ENCODE measurements at places on chromosomes 2 and 18. TPM values are rescaled to one million over a fixed set of nuclear protein-coding genes. Genes with fewer than 3 reads are reported as not detected.

GRCh38 chr2:6872394-6872793, 5.2 kb upstream of the RSAD2 start:
- DNase-seq, result peak; percentile 18

- no peak for DNase-seq
These were observed 13.5 kb upstream of the DARS1 start for GRCh38 chr2:135998879-135999278.

- DNase-seq, result no peak
These were observed 73.2 kb downstream of the IL1R2 start for GRCh38 chr2:102064679-102065674.

- no peak for DNase-seq
These were observed 368.2 kb downstream of the CDH2 start for GRCh38 chr18:27808683-27809082.

- DNase-seq, result no peak
These were observed 756 bp upstream of the SLC35F5 start for GRCh38 chr2:113757138-113757657.

DNA sequence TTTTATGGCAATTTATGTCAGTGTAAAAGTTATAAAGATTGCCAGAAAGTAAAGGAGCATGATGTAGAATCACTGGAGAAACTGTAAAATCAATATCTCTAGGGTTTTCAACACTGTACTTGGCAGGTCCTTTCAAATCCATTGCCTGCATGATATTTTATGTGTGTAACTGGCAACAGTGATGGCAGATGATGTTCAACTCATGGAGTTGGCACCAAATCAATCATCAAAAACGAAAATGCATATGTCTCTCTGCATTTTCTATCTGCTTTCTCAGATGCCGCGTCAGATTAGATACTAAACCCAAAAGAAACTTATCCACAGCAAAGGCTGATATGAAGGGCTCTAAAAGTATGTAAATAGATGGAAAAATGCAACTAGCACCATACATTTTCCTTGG, 1395.5 kb upstream of the PIK3C3 start:
- no peak for DNase-seq

DNA sequence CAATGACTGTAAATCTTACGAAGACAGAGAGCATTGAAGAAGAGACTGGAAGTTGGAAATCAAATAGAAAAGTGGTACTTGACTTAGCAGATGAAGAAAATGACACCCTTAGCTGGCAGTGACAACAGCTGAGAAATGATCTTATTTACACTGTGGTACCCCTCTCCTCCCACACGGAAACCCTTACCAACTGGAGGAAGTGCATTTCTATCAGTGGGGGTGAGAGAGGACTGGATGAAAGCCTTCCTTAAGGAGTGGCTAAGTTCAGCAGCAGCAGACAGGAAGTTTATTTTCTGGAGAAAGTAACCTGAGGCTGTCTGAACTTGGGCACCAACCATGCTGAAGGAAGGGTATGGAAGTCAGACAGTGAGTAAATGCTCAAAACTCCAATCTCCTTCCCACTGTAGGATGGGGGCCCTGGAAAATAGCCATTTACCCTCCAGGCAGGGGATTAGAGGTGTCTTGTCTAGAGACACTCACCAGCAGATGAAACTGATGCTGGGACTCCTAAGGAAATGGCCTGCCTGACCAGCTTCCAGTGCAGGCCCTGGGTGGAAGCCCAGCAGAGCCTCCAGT, 160.2 kb upstream of the NCK2 start:
- DNase-seq, result no peak

DNA sequence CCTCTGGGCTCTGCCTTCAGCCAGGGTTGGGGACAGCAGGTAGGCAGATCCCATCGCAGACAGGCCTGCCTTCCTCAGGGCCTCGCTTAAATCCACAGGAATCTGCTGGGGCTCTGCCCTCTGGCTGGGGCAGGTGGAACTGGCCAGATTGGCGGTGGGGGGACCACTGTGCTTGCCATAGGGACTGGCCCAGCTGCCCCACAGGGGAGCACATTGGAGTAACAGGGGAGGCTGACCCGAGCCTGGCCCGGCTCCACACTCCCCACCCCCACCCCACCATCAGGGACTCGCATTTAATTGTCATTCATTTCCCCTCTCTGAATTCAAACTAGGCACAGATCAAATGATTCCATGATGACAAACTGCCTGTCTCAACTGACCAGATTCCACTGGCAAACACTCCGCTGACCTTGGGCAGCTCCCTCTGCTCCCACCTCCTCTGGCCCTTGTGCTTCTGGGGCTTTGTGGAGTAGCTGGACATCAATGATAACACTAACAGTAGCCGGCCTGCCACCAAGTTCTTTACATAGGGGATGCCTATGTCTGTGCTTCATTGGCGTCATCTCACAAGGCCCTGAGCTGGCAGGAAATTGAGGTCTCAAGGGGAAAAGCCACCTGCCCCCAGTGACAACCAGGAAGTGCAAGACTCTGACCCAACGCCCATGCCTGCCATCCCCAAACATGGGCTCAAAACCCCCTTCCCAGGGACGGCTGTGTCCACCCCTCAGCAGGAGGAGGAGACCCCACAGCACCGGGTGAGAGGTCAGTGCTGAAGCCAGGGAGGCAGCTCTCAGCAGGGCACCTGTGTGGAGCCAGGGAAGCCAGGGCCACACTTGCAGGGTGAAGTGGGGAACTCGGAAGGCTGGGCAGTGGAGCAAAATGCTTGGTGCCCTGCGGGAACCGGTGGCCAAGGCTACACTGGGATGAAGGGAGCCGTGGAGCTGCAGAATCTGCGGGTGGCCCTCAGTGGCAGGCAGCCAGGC, 2.1 kb upstream of the B3GNT7 start:
- peak; percentile 92 for DNase-seq

DNA sequence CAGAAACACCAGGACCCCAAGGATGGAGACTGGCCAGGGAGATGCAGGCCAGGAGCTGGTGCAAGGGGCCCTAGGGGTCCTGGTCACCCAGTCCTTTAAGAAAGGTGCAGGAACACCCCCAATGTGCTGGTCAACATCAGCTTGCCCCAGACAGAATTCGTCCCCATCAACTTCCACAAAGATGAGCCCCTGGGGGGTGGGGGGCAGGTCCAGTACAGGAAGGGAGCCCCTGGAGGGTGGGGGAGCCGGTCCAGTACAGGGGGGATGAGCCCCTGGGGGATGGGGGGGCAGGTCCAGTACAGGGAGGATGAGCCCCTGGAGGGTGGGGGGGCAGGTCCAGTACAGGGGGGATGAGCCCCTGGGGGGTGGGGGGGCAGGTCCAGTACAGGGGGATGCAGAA, 160.7 kb upstream of the SALL3 start:
- no peak for DNase-seq

- DNase-seq, result no peak
These were observed 173.4 kb upstream of the TRIB2 start for GRCh38 chr2:12543076-12543977.

GRCh38 chr2:239323447-239323846, 77.4 kb downstream of the HDAC4 start:
- no peak for DNase-seq

DNA sequence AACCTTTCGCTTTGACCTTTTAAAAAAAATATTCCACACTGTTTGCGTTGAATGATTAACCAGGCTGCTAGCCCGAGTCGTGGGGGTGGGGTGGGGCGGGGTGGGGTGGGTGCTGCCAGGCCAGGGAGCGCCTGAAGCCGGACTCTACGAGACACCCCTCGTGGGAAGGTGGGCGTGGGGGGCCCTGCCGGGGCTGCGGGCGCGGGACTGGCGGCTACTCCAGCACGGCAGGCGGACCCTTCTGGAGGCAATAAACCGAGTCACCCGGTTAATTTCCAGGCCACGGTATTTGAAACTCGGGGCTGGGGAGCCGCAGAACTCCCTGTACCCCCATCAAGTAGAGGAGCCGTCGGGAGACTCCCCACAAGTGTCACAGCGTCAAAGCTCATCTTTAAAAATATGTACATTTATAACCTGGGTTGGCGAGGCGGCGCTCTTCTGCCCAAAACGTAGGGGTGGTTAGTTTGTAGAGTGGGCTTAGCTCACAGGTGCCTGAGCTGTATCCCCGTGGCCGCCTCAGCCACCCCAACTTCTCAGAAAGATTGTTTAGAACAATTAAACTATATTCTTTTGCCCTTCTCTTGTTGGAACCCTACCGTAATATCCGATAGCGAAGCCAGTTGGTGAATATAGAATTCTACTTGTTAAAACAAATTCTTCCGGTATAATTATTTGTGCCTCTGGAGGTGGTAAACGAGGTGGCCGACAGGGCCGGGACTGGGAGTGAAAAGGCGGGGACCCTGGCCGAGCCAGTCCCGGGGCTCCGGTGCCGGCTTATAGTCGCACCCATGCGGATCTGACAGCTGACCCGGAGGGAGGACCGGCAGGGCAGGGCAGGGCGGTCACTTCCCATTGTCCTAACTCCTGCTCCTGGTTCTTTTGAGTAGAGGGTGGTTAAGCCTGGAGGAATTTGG, 1.4 kb downstream of the B3GNT2 start:
- peak; percentile 68 for DNase-seq

- DNase-seq, result no peak
These were observed 6.3 kb downstream of the DNPEP start for GRCh38 chr2:219381448-219381847.

GRCh38 chr2:197113275-197113711, 186.8 kb upstream of the PGAP1 start:
- DNase-seq, result peak; percentile 68

- peak; percentile 70 for DNase-seq
These were observed at the start of gene L3MBTL4 for GRCh38 chr18:6414723-6415417. L3MBTL4 (minus strand) TSS chr18:6414911; CDS start chr18:6311625, 103,286 bp downstream.

DNA sequence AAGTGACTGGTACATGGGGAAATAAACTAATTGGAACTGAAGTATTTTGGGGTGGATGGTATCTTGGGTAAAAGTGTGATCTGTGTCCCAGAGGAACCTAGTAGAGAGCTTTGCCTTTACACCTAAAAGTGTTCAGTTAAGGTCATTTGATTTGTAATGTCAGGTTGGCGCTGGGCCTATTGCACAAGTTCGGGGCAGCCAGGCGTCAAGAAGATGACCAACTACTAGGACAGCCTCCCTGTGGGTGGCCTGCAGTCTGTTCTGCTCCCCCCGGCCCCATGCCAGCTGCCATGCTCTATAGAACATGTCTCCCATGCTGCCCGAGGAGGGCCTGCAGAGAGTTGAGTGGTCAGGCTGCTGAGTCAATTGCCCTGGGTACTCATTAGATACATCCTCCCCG, 10.1 kb downstream of the RRM2 start:
- DNase-seq, result no peak

DNA sequence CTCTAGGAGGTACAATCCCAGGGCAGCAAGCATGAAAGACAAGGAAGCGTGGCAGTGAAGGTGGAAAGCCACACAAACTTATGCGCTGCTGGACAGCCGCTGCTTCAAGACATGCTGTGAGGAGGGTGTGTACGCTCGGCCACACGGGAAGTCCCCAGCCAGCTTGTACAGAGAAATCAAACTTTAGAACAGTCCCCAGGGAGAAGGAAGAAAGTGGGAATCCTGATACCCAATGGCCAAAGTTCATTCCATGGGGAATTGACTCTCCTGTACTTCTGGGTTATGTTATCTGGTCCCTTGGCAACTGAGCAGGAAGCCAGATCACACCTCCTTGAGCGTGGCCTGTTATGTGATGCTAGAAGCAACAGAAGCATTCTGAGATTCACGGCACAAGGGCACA, 86.1 kb upstream of the BOD1L2 start:
- DNase-seq, result no peak

- no peak for DNase-seq
These were observed 63.9 kb downstream of the TRPM8 start for GRCh38 chr2:233980955-233981561.

DNA sequence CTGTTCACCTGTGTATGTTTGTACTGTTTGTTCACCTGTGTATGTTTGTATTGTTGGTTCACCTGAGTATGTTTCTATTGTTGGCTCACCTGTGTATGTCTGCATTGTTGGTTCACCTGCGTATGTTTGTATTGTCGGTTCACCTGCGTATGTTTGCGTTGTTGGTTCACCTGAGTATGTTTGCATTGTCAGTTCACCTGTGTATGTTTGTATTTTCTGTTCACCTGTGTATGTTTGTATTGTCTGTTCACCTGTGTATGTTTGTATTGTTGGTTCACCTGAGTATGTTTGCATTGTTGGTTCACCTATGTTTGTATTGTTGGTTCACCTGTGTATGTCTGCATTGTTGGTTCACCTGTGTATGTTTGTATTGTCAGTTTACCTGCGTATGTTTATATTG, 14.6 kb downstream of the ADI1 start:
- DNase-seq, result no peak

- no peak for DNase-seq
These were observed 157.2 kb downstream of the MAP2 start for GRCh38 chr2:209581040-209581439.

DNA sequence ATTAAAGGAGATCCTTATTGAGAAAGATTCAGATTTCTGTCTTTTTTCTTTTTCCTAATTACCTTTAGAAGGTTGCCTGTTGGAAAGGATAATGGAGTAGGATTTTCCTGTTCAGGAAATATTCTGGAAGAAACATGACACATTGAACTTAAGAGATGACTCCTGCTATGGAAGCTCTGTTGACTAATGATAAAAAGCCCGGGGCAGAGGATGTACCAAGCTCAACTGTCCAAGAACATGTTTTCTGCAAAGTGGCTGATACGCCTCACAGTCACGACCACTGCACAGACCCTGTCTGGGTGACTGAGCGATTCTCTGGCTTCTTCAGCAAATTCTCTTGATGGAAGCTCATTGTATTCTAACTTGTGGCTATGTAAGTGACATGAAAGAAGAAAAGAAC, 86.2 kb upstream of the THOC1 start:
- DNase-seq, result no peak

GRCh38 chr2:26144031-26144430, 28.9 kb upstream of the GAREM2 start:
- no peak for DNase-seq

GRCh38 chr2:175461839-175462238, 280.3 kb upstream of the ATP5MC3 start:
- no peak for DNase-seq

DNA sequence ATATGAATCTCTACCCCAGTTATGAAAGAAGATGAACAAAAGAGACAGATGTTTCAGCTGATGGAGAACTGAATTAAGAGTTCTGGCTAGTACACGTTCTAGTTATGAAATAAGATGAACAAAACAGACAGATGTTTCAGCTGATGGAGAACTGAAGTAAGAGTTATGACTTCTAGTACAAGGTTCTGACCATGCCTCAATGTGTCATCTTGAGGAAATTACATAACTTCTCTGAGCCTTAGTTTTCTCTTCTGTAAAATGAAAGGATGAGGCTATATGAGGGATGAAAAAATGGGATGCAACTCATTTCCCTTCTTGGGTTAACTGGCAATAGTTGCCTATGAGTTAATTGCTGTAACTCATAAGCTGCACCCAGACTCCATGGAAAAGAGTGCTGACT, 92.9 kb upstream of the WDR75 start:
- DNase-seq, result no peak

DES gene
- not detected for total RNA-seq

CXCR1 gene
- 0.12 TPM for total RNA-seq

ANKRD44 gene
- 457 TPM for total RNA-seq

RTP5 gene
- total RNA-seq, result not detected

SERPINB10 gene
- not detected for total RNA-seq

FBLN7 gene
- total RNA-seq, result 1.2 TPM

PSMA8 gene
- 1.0 TPM for total RNA-seq

FAP gene
- not detected for total RNA-seq

ASB18 gene
- not detected for total RNA-seq

FOXI3 gene
- total RNA-seq, result not detected

ANKRD30B gene
- total RNA-seq, result not detected
